ENCODE measurements at places on chromosomes 3 and 15.

DNA sequence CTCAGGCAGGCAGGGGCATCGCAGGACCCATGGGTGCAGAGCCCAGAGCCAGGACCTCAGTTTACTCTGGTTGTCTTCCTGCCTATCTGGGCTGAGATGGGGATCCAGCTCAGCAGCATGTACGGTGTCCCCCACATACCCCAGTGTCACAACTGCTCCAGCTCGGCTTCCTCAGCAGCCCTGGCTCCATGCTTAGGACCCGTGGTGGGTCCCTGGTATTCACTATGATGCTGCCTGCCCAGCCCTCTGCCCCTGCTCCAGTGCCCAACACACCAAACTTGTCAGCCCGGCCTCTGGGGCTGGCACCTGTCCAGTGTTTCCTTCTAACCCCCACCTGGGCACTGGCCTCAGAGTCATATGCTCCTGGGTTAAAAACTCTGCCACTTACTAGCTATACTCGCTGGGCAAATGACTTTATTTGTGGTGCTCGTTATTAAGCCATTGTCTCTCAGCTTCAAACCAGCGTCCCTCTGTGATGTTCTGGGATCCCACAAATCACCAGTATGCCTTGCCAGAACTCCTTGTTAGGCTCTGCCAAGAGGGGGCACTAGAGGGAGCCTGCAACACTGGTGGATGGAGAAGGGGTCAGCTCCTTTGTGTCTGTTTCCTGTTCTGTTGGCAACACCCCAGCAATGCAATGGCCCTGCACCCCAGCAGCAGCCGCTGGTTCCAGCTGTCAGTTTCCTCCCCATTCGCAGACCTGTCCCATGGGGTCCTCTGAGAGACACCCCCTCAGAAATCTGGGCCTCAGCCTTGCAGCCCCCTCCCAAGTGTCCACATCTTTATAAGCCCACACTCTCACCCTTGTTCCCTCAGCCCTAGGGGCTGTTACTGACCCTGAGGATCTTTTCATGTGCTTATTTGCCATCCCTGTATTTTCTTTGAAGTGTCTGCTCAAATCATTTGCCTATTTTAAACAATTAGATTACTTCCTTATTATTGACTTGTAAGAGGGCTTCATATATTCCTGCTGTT is 24.1 kb upstream of the MRPS22 start:
- DNase-seq, result no peak

DNA sequence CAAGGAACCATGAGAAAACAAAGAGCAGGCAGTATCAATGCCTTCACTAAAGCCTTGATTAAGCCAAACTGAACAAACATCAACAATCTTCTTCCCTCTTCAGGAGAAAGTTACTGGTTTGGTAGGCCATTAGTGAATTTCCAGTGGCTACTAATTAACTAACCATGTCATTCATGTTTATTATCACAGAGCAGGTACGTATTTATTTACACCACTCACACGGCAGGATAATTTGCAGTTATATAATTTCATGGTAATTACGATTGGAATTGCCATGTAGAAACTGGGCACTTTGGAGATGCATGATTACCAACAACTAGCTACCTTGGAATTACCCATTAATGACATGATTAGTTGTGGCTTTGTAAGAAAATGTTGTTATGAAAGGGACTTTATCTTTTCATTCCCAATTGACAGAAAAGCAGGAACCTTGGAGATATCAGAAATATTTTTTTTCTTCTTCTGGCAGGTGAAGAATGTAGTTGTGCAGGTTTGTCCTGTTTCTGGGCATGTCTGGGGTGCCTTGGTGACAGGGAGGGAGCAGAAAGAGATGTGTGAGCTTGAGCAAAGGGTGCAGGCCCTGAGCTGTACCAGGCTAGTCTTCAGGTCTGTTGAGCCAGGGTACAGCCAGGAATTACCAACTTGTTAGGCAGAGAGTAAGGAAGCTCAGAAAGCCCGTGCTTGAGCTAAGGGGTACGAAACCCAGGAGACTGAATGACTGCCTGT is 310.7 kb downstream of the RORA start:
- DNase-seq, result no peak

DNA sequence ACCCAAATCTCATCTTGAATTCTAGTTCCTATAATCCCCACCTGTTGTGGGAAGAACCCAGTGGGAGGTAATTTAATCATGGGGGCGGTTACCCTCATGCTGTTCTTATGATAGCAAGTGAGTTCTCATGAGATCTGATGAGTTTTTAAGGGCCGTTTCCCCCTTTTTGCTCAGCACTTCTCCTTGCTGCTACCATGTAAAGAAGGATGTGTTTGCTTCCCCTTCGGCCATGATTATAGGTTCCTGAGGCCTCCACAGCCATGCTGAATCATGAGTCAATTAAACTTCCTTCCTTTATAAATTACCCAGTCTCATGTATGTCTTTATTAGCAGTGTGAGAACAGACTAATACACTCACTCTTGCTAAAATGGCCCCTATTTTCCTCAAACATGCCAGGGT is 374.7 kb downstream of the TUSC7 start:
- DNase-seq, result no peak

- no peak for DNase-seq
Observed at GRCh38 chr3:5205165-5205941, 17.8 kb downstream of the EDEM1 start.

- DNase-seq, result no peak
Observed at GRCh38 chr3:26997226-26997625, 372.0 kb downstream of the NEK10 start.

DNA sequence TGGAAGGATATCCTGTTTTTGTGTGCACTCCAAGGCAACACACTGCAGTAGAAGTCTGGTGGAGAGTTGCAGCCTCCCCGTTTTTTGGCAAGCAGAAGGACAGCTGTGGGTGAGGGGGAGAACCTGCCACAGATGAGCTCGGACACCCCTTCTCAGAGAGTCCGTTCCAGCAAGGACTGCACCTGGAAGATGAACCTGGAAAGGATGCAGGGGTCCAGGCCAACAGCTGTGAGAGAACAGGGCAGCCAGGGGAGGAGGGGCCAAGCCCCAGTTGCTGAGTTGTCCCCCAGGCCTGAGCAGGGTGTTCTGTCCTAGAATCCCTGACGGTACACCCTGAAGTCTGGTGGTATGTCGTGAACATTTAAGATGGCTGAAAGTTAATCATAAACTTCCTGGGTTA is 30.2 kb downstream of the ZXDC start:
- DNase-seq, result no peak

GRCh38 chr15:45606841-45607240 is 19.7 kb downstream of the BLOC1S6 start:
- DNase-seq, result no peak

- no peak for DNase-seq
Observed at GRCh38 chr3:42853056-42853455, 22.6 kb downstream of the CYP8B1 start.

DNA sequence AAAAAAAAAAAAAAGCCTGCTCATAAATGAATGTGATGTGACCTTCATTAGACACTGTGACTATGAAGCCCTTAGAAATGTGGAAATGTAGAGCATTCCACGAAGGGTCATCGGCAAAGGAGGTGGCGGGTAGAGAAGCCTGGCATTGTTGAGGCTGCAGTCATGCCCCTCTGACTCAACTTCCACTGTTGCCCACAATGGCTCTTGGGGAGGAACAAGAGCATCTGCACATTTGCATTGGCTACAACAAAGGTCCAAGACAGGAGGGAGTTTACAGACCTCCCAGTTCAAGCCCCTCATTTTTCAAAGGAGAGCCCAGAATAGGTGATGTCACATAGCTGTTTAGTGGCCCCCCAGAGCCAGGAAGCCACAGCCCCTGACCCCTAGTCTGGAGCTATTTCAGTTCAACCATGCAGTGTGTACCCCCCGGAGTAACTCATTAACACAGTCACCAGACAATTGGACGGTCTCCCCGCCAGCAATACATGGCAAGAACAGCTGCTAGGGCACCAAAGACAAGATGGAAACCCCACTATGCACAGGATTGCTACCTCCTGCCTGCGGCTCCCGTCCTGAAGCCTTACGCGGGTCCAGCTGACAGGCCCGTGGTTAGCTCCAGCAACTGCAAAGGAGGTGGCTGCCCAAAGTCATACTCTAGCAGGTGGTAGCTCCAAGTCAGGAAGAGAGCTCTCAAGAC is 56.2 kb downstream of the SH3BP5 start:
- no peak for DNase-seq

DNA sequence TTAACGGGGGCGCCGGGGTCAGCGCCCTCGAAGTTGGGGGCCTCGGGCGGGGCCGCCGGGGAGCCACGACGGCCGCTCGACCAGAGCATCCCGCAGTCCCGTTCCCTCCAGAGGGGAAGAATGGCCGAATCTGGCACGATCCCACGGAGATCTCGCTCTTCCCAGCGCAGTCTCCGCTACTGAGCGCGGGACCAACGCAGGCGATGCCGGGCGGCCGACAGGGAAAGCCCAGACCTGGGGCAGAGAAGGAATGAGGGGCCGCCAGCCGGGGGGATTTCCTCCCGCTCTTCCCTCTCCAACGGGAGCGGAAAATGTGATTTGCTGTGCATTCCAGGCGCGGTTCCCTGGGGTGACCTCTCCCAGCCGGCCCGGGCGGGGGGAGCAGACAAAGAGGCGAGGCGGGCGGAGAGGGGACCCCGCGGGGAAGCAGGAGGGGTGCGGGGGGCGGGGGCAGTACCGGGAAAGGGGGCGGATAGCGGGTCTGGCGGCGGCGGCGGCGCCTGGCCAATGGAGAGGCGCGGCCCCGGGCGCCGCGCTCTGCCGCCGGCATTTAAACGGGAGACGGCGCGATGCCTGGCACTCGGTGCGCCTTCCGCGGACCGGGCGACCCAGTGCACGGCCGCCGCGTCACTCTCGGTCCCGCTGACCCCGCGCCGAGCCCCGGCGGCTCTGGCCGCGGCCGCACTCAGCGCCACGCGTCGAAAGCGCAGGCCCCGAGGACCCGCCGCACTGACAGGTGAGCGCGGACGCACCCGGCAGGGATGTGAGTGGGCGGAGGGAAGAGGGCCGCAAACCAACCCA is at the start of gene GREM1:
Gene GREM1 (plus strand): TSS at position 579 of the 801 bp plus-strand sequence. CDS start 12,687 bp downstream, outside the sequence.
- peak; percentile 29 for DNase-seq

- no peak for DNase-seq
Observed at GRCh38 chr3:21152555-21152954, 598.5 kb downstream of the ZNF385D start.

DNA sequence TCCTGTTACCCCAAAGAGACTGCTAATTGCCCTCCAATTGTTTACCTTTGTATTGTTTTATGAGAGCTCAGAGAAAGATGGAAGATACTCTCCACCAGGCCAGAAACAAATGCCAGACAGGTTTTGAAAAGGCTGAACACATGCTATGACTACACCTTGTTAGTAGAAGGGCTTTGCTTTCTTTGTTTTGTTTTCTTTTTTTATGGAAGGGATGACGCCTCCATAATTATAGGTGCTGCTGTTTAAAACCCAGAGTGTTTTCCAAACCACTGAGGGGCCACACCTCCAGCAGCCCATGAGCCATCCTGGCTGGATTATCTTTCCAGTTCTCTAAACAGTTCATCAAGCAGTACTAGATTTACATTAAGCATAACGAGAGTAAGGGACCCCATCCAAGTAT is 5.6 kb upstream of the FOXP1 start:
- no peak for DNase-seq

GRCh38 chr3:53483821-53484220 is 10.6 kb upstream of the CACNA1D start:
- no peak for DNase-seq

DNA sequence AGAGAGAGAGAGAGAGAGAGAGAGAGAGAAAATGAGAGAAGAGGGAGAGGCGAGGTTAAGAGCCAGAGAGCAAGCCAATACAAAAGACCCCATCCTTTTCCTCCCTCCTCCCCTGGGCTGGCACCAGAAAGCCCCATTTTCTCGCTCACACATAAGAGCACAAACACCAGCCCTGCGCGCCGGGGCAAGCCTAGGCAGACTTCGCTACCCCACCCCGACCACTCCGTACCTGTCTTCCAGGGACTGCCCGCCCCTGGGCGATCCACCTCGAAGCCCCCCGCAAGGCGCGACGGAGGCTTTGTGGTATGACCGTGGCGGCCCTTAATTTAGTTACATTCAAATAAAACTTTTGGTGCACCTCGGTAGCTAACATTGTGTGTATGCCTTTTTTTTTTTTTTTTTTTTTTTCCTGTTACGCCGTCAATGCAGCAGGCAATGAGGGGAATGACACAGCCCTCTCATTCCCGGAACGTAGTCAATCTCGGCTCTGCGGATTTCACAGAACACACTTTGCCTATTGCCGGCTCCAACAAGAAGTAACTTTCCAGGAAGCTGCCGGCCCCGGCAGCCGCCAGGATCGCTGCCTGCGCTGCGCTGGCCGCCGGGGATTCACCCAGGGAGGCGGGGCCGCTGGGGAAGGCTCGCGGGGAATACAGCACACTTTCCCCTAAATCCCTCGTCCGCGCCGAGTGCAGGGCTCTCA is 7.7 kb downstream of the BCL6 start:
- peak; percentile 34 for DNase-seq

GRCh38 chr3:49053543-49053942 is 24.3 kb upstream of the IMPDH2 start:
- DNase-seq, result no peak

DNA sequence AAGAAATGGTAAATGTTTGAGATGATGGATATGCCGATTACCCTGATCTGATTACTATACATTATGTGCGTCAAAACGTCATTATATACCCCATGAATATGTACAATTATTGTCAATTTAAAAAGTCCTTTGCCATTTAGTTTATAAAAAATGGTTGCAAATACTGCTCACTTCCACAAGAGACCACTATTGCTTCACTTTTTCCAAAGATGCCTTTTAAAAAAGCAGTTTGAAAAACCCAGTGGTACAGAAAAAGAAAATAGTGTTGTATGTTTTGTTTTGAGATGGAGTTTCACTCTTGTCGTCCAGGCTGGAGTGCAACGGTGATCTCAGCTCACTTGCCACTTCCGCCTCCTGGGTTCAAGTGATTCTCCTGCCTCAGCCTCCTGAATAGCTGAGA is 39.3 kb downstream of the EDEM1 start:
- DNase-seq, result no peak

- DNase-seq, result no peak
Observed at GRCh38 chr3:68996356-68996995, 17.0 kb downstream of the EOGT start.

- no peak for DNase-seq
Observed at GRCh38 chr3:3648988-3649679, 150.1 kb upstream of the LRRN1 start.

Data from hippocampal formation (tissue), 2 donors.